ENCODE measurements at places on chromosomes 7 and 10.

- peak; percentile 12 for DNase-seq
Measured at GRCh38 chr10:60237977-60238758, 151.5 kb downstream of the ANK3 start.

DNA sequence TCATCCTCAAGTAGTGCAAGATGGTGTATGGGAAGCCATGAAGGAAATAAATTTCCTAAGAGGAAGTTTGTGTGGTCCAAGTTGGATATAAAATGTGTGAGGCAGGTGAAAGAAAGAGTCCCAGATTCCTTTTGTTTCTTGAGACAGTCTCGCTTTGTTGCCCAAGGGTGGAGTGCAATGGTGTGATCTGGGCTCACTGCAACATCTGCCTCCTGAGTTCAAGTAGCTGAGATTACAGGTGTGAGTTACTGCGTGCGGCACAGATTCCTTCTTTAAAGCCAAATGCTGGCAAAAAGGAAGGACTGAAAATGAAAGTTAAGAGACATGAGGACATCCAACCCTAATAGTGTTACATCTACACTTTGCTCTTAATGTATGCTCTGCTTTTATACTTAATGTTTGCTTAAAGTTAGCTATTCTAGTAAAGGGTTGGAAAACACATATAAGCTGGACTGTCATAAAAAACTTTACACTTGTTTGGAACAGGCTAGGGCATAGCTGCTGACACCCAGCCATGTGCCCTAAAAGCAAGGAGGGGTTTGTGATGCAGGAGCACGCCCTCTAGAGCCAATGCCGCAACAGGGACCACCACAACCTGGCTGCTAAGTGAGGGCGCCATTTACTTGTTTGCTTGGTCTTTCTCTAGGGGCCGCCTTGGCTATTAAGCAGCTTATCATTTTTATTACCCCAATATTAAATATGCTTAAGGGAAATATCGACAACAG is 34.5 kb downstream of the CLEC2L start:
- DNase-seq = no peak

- DNase-seq = no peak
Measured at GRCh38 chr10:51685768-51686167, 13.6 kb downstream of the CSTF2T start.

DNA sequence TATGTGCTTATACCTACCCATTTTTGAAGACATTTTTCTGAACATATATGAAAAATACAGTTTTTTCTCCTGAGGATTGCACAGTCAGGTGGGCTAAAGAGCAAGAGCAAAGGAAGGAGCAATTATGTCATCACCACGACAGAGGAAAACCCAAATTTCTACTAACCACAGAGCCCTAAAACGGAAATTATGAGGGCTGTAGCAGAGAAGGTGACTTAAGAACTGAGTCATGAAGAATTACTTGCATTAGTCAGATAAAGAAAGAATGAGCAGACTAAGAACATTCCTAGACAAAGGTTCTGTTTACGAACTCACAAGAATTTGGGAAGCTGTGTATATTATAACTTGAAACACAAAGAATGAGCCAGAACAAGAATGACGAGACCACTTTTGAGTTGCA is 974.4 kb downstream of the NXPH1 start:
- no peak for DNase-seq

- no peak for DNase-seq
Measured at GRCh38 chr10:47440207-47440606, 43.7 kb downstream of the ANXA8 start.

- no peak for DNase-seq
Measured at GRCh38 chr7:106285855-106286492, 1.2 kb upstream of the NAMPT start.

DNA sequence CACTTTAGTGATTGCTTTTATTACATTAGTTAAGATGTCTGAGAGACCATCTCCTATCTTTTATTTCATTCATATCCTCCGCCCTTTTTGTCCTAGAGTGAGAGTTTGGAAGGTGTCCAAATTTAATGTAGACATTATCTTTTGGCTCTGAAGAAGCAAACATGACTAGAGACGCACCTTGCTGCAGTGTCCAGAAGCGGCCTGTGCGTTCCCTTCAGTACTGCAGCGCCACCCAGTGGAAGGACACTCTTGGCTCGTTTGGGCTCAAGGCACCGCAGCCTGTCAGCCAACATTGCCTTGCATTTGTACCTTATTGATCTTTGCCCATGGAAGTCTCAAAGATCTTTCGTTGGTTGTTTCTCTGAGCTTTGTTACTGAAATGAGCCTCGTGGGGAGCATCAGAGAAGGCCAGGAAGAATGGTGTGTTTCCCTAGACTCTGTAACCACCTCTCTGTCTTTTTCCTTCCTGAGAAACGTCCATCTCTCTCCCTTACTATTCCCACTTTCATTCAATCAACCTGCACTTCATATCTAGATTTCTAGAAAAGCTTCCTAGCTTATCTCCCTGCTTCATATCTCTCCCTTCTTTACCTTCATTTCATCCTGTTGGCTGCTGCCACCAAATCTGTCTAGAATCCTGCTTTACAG is 10.4 kb upstream of the CLCN1 start:
- DNase-seq = no peak

- no peak for DNase-seq
Measured at GRCh38 chr7:39260279-39260844, 282.7 kb downstream of the POU6F2 start.

DNA sequence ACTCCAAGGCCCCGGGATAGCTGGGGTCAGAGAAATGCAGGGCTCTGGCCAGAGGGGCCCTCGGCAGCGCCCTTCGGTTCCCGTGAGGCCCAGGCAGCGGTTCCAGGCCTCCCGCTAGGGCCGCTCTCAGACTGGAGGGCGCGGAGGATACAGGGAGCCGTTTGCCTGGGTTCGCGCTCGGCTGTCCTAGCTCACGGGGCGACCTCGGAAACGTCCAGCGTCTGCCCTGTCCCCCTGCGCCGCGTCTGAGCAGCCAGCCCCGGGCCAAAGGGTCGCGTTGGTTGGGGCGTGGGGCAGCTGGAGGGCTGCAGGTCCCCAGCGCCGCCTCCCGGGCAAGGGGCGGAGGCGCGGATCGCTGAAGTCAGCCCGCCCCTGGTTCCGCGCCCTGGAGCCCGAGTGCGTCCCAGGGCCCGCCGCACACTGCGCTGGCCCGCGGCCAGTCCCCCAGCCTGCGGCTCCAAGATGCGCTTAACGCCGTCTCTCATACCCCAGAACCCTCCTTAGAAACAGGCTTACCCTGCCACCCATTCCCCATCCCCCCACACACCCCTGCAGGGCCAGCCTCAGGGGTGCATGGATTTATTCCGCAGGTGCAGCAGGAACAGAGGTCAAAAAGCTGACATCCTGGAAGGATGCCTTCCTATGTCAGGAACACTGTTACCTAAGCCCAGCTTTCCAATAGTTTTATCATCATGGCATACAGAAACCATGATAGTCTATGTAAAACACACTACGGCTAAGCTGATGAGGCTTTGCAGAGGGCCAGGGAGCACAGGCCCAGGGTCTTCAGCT is 22.1 kb upstream of the OPN4 start:
- DNase-seq = no peak

GRCh38 chr7:26684447-26684846 is 179.9 kb downstream of the SKAP2 start:
- no peak for DNase-seq

DNA sequence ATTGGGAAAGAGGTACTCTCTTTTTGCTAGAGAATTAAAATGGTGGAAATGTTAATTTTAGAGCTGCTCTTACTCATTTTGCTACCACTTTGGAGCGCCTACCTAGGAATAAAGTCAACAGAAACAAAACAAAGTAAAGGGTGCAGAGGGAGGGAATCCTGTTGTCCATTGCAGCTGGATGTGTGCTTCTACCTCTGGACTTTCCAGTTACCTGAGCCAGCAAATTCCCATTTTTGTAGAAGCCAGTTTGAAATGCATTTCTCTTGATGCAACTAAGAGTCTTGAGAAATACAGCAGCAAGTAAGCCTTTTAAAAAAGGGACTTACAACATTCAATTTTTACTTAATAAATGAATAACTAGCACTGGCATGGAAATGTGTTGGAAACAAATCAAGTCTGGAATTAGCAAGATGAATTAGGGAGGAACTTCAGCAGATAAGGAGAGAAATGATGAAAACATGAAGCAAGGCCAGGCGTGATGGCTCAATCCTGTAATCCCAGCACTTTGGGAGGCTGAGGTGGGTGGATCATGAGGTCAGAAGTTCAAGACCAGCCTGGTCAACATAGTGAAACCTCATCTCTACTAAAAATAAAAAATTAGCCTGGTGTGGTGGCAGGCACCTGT is 113.5 kb upstream of the CTTNBP2 start:
- no peak for DNase-seq

- no peak for DNase-seq
Measured at GRCh38 chr7:129122078-129122750, 22.3 kb upstream of the TSPAN33 start.

DNA sequence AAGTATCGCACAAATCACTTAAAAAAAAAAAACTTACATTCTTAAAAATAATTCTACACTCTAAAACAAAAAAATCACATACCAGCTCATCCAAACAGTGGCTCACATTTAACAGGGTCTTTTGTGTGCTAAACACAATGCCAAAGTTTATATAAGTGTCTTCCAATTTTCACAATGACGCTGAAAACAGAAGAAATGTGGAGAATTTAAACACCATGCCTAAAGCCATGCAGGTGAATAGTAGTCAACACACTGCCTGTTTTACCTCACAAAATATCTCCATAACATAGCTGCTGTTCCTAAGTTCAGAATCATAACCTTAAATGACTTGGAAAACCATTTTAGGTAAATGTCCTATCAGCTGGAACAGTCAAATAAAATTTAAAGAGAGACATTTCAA is 55.0 kb downstream of the GRB10 start:
- no peak for DNase-seq

DNA sequence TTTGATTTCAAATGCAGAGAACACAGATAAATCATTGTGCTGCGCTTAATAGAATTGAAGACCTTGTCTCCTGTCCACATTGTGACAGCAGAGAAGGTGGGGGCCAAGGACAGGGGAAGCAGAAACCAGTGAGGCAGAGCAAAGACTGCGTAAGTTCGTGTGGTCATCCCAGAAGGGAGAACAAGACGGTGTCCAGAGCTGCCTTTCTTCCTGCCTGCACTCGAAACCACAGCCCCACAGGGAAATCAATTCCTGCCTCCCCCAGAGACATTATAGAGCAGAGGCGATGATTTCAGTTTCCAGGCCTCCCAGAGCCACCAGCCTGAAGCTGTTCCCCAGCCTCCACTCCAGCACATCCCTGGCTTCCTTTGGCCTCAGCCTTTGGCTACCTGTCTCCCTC is 39.7 kb upstream of the UCN3 start:
- DNase-seq = no peak

DNA sequence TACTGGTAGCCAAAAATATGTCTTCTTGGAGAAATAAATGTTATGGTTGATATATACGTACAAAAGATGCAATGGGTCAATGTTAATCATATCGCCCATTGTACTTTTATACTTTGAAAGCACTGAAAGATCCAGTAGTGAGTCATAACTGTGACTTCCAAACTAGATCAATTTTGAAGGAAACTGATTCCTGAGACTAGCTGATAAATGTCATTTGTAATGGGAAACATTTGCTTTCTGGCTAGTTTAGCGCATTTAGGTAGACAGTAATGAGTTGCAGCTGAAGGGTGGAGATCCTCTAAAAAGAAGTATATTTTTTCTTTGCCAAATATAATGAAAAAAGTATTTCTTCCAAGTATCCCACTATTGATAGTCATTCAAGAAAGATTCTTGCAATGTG is 53.5 kb upstream of the ARHGAP21 start:
- DNase-seq = no peak

GRCh38 chr7:111126987-111127386 is 36.1 kb downstream of the LRRN3 start:
- no peak for DNase-seq

GRCh38 chr10:13883636-13884444 is 297.1 kb downstream of the PRPF18 start:
- no peak for DNase-seq

GRCh38 chr7:141986923-141987322 is 8.8 kb upstream of the MGAM start:
- no peak for DNase-seq

DNA sequence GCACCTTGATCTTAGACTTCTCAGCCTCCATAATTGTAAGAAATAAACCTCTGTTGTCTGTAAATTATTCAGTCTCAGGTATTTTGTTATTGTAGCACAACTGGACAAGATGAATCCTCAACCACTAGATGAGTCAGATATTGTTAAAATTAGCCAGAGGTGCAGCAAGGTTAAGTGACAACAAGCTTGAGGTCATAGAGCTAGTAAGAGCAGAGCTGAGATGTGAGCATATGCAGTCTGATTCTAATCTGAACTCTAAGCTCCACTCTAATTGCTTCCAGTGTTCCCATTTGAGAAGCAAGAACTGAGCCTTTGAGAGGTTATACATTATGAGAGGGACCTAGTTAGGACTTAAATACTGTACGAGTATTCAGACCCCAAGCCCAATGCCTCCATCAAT is 93.1 kb downstream of the FZD1 start:
- DNase-seq = no peak

GRCh38 chr7:158157460-158157859 is 430.2 kb downstream of the PTPRN2 start:
- no peak for DNase-seq

GRCh38 chr7:92904244-92905131 is 68.1 kb upstream of the CDK6 start:
- DNase-seq = peak; percentile 90

DNA sequence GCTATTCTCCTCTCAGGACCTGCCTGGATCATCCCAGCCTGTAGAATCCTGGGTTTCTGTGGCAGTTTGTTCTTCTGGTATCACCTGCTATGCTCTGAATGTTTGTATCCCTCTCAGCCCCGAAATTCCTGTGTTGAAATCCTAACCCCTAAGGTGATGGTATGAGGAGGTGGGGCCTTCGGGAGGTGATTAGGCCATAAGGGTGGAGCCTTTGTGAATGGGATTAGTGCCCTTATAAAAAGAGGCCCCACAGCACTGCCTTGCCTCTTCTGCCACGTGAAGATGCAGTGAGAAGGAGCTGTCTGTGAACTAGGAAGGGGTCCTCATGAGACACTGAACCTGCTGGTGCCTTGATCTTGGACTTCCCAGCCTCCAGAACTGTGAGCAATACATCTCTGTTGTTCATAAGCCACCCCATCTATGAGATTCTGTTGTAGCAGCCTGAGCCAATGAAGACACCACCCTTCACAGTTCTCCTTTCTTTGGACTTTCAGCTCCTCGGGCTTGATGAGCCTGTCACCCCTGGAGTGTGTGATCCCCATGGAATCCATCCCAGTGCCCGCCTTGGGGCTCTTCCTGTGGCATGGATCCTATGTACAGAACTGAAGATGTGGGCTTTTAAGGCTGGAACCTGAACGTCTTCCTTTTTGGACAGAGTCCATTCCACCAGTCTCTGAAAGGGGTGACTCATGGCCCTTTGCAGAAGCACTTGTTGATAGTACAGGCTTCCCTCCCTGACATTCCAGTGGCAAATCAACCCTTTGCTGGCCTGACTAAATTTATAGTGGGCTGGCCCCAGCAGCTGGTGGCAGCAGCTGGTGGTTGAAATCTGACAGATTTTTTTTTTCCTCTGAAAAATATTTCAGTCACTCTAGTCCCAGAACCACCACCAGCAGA is 138.0 kb downstream of the TACC2 start:
- DNase-seq = peak; percentile 70

DNA sequence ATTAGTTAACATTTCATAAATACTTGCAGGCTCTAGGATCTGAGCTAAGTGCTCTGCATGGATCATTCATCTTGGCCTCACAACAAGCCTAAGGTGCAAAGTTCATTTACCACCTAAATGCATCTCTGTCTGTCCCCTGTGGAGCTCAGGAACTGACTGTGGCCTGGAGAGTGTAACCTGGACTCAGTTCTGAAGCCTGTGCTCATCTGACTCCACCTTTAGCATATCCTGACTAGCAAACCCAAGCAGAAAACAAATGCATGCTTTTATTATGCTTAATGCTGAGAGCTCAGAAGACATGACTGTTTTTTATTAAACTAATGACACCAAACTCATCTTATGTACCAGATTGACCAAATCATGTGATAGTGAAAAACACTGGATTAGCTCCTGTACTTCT is 245.6 kb upstream of the INHBA start:
- no peak for DNase-seq
